CD4-positive, alpha-beta T cell (primary cell): ENCODE measurements at places on chromosomes 5 and 9.

GRCh38 chr5:87081511-87082372, 185.9 kb upstream of the RASA1 start:
- no peak for DNase-seq

GRCh38 chr9:99002706-99003105, 59.0 kb downstream of the COL15A1 start:
- no peak for DNase-seq

DNA sequence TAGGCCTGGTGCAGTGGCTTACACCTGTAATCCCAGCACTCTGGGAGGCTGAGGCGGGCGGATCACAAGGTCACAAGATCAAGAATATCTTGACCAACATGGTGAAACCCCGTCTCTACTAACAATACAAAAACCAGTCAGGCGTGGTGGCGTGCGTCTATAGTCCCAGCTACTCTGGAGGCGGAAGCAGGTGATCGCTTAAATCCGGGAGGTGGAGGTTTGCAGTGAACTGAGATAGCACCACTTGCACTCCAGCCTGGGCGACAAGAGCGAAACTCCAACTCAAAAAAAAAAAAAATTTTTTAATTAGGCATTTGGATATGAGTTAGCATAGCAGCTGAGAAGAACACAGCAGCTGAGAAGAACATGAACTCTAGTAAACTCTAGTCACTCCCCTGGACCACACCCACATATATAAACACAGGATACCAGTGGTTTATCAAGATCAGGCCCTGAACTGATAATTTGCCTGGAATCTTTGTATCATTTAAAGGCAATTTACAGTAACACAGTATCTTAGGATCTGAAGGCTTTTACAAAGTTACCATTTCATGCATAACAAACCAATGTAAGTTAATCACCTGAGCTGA, 4.6 kb upstream of the UGCG start:
- no peak for DNase-seq

DNA sequence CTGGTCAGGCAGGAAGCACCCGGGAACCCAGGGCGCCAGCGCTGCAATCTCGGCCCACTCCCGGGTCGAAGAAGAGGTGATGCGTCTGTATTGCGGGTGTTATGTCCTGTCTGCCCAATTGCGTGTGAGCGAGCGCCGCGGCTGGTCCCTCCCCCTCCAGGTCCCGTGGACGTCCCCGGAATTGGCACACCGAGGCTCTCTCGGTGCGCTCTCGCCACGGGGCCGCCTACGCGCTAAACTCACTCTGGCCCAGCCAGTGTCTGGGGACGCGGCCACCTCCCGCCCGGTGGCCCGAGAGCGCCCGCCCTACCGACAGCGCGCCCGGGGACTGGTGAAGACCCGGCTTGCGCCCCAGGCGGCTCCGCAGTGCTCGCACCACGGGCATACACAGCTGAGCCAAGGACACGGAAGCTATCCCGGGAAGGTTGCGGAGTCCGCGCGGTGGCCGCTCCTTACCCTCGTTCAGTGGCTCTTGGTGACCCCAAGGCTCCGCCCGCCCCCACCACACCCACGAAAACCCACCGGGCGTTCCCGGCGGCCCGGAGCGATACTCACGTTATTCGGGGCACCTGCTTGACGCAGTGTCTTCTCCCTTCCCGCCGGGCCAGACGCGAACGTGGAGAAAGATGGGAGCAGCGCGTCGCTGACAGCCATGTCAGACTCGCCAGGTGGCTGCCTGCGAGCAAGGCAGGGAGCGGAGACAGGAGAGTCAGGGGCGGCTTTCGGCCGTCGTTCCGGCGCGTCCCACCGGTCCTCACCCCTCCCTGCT, 1.0 kb downstream of the KLF4 start:
- DNase-seq: no peak

GRCh38 chr9:129327552-129328328, 149.7 kb upstream of the IER5L start:
- no peak for DNase-seq

DNA sequence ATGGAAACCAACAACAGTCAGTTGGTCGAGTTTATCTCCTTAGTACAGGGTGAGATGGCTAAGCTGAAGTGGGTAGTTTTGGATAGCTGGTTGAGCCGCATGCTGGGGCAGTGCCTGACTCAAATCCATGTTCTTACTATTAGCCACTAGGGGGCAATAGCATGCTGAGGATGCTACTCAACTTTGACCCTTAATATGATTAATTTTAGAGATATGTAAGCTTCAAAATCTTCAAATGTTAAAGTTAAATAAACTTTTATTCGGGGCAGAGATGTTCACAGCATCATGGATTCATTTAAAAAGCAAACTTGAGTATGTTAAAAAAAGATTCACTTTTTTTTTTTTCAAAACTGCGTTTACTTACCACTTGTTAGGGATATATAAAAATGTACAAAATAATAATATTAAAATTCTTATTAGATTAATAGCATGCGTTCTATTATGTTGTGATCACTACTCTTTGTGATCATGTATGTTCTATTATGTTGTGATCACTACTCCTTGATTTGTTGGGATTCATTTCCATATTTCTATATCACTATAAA, 57.0 kb downstream of the C9orf153 start:
- DNase-seq: peak; percentile 55

GRCh38 chr9:77916410-77916819, 115.2 kb downstream of the GNAQ start:
- DNase-seq: no peak

- DNase-seq: no peak
Observed at GRCh38 chr9:22649384-22649783, 202.8 kb downstream of the DMRTA1 start.

GRCh38 chr9:107989544-107989943, 500.0 kb upstream of the KLF4 start:
- DNase-seq: no peak

- no peak for DNase-seq
Observed at GRCh38 chr5:13944560-13945199, at the start of gene DNAH5. Gene DNAH5, minus strand, starts transcription at chr5:13944688. Its CDS starts 250 bp downstream, at chr5:13944438.

- no peak for DNase-seq
Observed at GRCh38 chr9:76203373-76203772, 190.9 kb downstream of the RFK start.

GRCh38 chr9:70873506-70873905, 247.9 kb downstream of the TRPM3 start:
- DNase-seq: no peak

GRCh38 chr9:128323212-128323730, 632 bp downstream of the COQ4 start:
- DNase-seq: no peak
